ENCODE measurements at places on chromosomes 2 and 18. TPM values are rescaled to one million over a fixed set of nuclear protein-coding genes. Genes with fewer than 3 reads are reported as not detected.

The KCNG2 gene
- not detected for polyA plus RNA-seq

GRCh38 chr2:74760875-74761630 lies 72.9 kb upstream of the HK2 start:
- no peak for DNase-seq

- DNase-seq, result no peak
Observed at GRCh38 chr2:185108588-185108987, 510.3 kb downstream of the ZNF804A start.

DNA sequence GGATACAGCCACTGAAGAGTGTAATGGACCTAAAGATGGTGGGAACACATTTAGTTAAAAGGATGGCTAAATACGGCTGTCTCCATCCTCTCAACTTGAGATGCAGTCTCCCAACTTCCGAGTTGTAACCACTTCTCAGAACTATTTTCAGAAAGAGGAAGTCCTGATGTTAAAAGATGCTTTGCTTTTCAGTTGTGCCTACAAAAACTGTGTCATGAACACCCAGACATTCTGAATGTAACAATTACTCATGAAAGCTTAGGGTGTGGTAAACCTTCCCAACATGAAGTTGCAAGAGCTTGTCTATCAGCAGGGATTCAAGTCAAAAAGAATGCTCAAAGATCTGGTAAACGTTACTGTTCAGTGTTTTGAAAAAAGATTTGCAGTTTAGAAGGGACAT lies 147.9 kb downstream of the DOCK10 start:
- DNase-seq, result no peak

GRCh38 chr18:23231340-23232021 lies 96.2 kb downstream of the CABLES1 start:
- DNase-seq, result no peak

- DNase-seq, result no peak
Observed at GRCh38 chr2:216405588-216405987, 6.7 kb upstream of the SMARCAL1 start.

- DNase-seq, result no peak
Observed at GRCh38 chr2:151630372-151630771, 103.9 kb downstream of the NEB start.

DNA sequence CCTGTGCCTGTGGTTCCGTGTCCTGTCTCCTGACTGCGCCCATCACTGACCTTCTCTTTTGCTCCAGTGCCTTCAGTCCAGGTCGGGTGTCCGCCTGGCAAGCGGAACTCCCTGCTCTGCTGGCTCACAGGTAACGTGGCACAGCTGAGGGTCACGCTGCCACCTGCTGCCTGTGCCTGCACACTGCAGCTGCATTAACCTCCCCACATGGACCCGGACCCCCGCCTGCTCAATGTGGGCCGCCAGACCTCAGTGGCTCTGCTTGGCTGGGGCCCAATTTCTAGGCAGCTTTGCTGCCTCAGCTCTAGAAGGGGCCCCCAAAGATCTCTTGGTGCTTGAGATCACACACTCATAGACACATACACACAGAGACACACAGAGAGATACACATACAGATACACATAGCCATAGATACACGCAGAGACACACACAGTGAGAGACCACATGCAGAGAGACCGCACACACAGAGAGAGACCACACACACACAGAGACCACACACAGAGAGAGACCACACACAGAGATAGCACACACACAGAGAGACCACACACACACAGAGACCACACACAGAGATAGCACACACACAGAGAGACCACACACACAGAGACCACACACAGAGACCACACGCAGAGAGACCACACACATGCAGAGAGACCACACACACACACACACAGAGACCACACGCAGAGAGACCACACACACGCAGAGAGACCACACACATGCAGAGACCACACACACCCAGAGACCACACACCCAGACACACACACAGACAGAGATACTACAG lies 14.9 kb upstream of the CNNM3 start:
- peak; percentile 62 for DNase-seq

DNA sequence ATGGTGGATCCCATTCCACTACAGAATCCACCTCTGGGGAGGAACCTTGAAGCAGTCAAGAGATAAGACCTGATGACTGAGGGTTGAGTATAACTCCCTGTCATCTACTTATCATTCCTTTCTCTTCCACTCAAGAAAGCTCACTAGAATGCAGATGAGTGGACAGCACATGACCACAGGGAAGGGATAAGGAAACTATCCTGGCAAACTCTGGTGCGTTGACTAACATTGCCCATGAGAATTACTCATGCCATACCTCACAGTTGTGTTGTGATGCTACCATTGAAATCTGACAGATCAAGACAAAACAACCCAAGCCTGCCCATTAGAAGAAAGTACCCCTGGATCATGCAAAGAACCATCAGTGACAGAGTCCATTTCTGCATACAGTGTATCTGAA lies 26.5 kb downstream of the SLC16A14 start:
- no peak for DNase-seq

DNA sequence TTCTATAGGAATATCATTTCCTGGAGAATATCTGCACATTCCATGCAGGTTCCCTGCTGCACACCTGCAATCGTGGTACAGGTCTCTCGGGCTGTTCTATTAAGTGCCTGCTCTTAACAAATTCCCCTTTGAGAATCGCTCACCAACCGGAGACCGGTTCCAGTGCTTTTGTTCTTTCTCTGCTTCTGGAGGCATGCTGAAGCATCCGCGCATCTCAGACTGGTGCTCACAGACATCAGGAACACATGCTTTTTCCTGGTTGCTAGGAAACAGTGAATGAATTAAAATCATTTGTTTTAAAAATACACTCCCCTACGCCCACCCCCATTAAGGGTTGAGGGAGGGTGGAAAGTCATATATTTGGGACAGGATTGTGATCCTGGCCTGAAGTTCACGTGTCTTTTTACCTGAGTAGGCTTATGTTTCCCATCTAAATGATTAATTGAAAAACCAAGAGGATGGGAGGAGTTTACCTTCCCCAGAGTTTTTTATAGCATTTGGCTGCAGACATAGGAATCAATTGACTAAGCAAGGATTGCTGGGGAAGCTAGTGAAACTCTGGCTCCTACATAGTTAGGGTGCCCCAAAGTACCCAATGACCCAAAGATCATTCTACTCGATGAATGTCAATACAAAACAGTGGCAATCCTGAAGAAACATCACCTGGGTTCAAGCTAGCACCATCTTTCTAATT lies at the start of gene C2orf80:
C2orf80 (minus strand) TSS at position 221 of the 694 bp plus-strand sequence. CDS start 3,044 bp downstream, outside the sequence.
- no peak for DNase-seq

- no peak for DNase-seq
Observed at GRCh38 chr2:132953771-132954170, 283.8 kb upstream of the LYPD1 start.

GRCh38 chr2:157757500-157757899 lies 118.6 kb downstream of the ACVR1 start:
- no peak for DNase-seq

DNA sequence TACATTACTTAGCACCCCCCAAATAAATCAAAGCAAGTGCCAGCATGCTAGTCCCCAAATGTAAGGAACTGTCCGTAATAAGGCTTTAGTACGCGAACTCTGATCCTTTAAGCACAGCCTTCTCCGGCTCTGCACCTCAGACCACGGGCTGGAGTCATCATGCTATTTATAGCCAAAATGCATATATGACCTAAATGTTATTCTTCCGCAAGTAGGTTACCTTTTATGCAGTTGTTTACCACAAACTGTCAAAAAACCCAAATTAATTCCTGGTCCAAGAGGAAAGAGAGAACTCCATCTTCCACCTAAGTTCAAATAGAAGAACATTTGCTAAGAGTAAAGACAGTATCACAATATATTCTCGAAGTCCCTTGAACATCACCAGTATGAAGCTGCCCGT lies 42.7 kb downstream of the ZNF516 start:
- no peak for DNase-seq

GRCh38 chr18:6444466-6445228 lies 29.9 kb upstream of the L3MBTL4 start:
- DNase-seq, result no peak

DNA sequence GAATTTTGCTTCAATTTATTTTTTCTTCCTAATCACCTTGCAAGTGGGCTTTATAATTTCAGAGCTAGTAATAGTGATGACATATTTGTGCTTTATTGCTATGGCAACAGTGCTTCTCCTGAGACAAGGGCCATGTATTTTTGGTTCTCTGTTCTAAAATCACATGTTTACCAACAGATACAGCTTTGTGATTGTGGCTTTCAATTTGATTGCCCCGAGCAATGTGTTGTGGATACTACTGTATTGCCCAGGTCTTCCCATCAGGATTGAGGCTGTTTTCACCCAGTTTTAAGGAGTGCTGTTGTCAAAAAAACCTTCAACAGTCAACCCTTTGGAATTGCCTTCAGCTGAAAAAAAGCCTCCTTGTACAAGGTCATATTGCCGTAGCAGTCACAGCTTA lies 841.4 kb upstream of the VRK2 start:
- no peak for DNase-seq

DNA sequence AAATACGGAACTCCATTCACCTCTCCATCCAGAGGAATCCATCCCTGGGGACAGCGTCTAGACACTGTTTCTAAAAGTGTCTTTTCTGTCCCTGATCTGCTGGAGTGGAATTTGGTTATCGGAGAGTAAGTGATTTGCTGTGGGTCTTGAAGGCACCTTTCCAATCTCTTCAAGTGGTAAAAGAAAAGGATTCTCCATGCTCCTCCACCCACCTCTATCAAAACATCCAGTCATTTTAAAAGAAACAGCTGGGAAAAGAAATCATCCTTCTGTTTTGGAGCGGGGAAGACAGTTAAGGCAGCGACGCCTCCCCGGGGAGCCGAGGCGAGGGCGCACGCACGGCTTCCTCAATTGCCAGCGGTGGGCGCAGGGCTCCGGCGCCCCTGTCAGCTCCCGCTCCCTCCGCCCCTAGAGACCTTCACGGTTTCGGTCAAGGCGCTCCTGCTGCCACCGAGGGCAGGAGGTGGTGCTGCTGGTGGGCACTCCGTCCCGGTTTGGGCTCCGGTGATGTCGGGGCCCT lies 547 bp downstream of the SLC35F5 start:
- peak; percentile 35 for DNase-seq

The ANKRD36B gene
- polyA plus RNA-seq, result 26.3 TPM

The DCTN1 gene
- polyA plus RNA-seq, result 100 TPM

DNA sequence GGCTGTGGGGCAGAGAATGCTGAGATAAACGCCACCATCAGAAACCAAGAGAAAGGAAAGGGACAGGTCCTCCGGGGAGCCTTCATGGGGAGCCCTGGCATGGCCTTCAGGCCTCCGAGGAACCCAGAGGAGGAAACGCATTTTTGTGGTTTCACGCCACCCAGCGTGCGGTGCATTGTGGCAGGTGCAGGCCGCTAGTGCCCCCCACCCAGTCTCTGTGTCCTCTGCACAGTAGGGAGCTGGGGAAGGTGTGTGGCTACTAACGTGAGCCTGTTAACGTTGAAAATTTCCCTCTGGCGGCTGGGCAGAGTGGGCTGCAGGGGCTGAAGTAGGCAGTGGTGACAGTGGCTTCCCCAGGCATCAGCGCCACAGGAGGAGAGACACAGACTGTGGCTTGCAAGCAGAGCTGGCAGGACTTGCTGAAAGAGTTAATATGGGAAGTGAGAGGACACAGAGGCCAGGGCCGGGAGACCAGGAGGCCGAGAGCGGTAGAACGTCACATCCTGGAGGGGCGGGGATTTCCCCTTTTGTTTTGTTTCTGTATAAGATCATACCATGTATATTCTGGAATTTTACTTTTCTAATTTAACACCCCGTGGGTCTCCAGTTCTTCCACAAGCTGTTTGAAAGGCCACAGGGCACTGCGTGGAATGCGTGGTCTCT lies 166.9 kb downstream of the GBX2 start:
- no peak for DNase-seq

The CNGA3 gene
- polyA plus RNA-seq, result 0.29 TPM

- DNase-seq, result no peak
Observed at GRCh38 chr2:133885847-133886246, 317.6 kb upstream of the NCKAP5 start.

DNA sequence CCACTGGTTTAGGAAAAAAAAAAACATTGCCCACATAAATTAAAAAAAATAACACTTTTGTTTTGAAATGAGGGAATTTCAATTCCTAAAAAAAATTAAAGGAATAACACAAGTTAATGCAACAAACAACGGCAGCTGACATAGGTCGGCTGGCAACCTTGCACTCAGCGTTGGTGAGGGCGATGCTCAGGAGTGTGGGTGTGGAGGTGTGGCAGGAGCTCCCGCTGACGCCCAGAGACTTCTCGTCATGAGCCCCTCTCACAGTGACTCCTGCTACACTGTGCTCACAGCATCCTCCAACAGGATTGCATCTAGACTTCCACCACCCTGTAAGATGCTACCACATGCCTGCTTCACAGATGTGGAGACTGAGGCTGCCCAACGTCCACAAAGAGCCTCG lies 150.3 kb upstream of the PXDN start:
- no peak for DNase-seq

- DNase-seq, result no peak
Observed at GRCh38 chr2:64283641-64284361, 139.6 kb upstream of the PELI1 start.

GRCh38 chr2:120486946-120487345 lies 141.0 kb downstream of the INHBB start:
- no peak for DNase-seq

DNA sequence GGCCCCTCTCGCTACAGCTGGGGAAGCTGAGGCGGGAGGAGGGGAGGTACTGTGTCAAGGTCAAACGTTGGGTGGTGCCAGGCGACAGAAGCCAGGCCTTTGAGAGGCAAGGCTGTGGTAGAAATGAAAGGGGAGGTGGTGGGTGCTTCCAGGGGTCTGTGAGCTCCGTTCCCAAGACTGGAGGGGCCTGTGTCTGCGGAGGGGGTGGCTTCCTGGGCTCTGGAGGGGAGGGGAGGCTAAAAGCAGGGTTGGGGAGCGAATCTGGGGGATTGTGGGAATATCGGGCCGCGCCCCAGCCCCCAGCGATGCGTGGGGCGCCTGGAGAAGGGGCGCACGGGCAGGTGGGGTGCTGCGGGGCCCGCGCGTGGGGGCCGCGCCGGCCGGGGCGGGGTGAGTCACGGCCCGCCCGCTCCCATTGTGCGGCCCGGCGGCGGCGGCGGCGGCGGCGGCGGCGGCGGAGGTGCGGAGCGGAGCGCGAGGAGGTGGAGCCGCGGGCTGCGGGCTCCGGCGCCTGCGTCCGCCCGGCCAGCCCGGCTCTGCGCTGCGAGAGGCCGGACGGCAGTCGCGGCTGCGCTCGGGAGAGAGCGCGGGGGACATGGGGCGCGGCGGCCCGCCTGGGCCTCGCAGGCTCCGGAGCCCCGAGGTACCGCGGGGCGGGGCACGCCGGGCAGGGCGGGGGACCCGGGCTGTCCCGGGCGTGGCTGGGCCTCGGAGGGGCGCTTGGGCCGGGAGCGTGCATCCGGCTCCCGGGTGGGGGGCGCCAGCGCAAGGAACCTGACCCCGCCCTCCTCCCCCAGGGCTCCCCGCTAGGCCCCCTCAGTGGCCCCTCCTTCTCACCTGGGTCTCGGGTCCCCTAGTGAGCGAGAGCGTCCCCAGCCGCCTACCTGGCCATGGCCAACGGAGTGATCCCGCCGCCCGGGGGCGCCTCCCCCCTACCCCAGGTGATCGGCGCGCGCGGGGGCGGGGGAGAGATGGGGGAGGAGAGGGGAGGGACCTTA lies at the start of gene SLC4A3:
SLC4A3 (plus strand) TSS at position 528 of the 998 bp plus-strand sequence; CDS start at position 891, 363 bp downstream.
- no peak for DNase-seq

The OTOS gene
- not detected for polyA plus RNA-seq

Data from muscle of arm (tissue), 14 donors.